ENCODE measurements at places on chromosomes 7 and 10. TPM values are rescaled to one million over a fixed set of nuclear protein-coding genes. Genes with fewer than 3 reads are reported as not detected.

DNA sequence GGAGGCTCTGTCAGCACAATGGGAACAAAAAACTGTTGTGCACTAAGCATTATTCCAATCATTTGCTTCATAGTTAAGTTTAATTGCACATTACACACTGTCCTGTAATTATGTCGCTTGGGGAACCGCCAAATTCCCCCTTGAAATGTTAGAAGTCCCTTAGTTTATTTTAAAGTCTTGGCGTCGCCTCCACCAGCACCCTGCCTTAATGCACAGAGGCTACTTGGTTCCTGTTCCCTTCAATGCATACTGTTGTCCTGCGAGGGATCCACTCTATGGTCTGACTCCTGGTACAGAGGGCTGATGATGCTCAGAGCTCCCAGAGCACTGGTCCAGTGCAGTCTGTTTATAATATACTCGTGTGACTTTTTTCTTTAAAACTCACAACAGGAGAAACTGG is 330.7 kb downstream of the ELMO1 start:
- no peak for ATAC-seq

GRCh38 chr10:116263870-116264655 is 8.9 kb downstream of the GFRA1 start:
- peak; percentile 51 for ATAC-seq

DNA sequence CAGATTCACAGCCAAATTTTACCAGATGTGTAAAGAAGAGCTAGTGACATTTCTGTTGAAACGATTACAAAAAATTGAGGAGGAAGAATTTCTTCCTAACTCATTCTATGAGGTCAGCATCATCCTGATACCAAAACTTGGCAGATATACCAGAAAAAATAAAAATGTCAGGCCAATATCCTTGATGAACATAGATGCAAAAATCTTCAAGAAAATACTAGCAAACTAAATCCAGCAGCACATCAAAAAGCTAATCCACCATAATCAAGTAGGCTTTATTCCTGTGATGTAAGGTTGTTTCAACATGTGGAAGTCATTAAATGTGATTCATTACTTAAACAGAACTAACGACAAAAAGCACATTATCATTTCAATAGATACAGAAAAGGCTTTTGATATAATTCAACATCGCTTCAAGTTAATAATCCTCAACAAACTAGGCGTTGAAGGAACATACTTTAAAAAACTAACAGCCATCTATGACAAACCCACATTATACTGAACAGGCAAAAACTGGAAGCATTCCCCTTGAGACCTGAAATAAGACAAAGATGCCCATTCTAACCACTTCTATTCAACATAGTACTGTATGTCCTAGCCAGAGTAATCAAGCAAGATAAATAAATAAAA is 807.7 kb upstream of the ZWINT start:
- no peak for ATAC-seq

Gene CALML5
- 3.6 TPM for total RNA-seq

Gene NME8
- total RNA-seq: not detected

Gene INMT
- 0.43 TPM for total RNA-seq

All from motor neuron (in vitro differentiated cells).